ENCODE measurements at places on chromosomes 6 and 20.

DNA sequence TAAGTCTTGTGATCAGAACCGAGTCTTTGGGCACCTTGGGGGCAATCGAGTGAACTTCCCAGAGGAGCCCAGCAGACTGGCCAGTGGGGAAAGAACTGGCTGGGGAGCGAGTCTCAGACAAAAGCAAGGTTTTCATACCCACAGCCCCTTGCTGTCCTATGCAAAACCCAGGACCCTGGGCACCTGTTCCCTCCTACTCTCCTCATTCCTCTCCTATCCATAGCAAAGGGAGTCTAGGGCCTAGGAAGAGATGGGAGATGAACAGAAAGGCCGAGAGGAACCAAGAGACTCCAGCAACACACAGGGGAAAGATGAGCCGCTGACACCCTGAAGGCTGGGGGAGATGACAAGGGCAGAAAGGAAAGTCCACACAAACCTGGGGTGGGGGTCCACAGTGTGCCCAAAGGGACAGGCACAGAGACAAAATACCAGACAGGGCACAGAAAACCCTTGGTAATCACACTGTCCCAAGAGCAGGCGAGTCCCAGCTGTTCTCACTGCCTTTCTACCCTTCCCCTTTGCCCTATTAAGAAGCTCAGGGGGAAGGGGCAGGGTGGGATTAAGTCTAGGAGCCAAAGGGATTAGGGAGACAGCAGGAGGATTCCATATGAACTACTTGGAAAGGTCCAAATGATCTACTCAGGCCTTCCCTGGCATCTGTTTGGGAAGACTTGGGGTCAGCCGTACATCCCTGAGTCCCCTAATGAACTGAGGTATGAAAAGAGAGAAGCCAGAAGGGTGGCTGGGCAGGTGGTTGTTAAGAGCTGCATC, 6.5 kb downstream of the PPP1R18 start:
- DNase-seq, result no peak

- DNase-seq, result no peak
These were observed 207.8 kb downstream of the JARID2 start for GRCh38 chr6:15453622-15454021.

GRCh38 chr6:38264605-38265004, 375.1 kb downstream of the BTBD9 start:
- DNase-seq, result peak; percentile 33

GRCh38 chr20:45365444-45365970, 2.6 kb downstream of the SYS1 start:
- no peak for DNase-seq

- no peak for DNase-seq
These were observed 166.7 kb upstream of the THEMIS start for GRCh38 chr6:128067446-128068118.

DNA sequence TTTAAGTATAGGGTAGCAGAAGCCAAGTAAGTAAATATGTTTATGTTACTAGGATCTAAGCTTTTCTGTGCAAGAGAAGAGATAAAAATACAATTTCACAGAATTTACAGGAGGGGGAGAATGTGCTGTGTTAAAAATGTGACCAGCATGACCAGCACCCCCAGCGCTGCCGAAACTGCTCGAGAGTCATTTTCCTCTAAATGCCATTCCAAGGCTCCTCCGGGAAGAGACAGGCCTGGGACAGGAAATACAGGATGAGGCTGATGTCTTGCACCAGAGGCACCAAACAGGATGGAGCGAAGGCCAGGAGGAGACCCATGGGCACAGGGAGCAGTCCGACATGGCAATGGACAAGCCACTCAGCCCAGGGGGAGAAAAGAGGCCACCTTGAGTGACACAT, 21.1 kb downstream of the TAF4 start:
- no peak for DNase-seq

- DNase-seq, result peak; percentile 98
These were observed 6.3 kb downstream of the ADTRP start for GRCh38 chr6:11772109-11772825.

- no peak for DNase-seq
These were observed 75.9 kb upstream of the CST7 start for GRCh38 chr20:24873025-24873620.

- DNase-seq, result no peak
These were observed 62.3 kb upstream of the SLCO4A1 start for GRCh38 chr20:62580052-62580451.

DNA sequence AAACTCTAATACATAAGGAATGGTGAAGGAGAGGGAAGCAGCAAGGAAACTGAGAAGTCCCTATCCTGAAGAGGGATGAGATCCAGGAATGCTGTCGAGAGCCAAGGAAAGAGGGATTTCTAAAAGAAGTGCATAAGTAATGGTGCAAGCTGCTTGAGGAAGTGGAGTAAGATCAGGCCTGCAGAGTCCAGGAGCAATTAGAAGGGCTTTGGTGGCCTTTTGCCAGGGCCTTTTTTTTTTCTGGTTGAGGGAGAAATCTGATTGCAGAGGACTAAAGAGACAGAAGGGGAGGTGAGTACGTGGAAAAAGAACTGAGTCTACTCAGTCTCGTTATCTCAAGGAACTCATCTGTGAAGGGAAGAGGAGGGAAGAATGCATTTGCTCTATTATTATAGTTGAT, 396.2 kb downstream of the UTRN start:
- no peak for DNase-seq

GRCh38 chr6:8236956-8237355, 134.6 kb upstream of the EEF1E1 start:
- no peak for DNase-seq

- DNase-seq, result no peak
These were observed 655.7 kb upstream of the HS3ST5 start for GRCh38 chr6:114998492-114998891.

- no peak for DNase-seq
These were observed 12.0 kb downstream of the TCP1 start for GRCh38 chr6:159777240-159777904.

- DNase-seq, result peak; percentile 82
These were observed 171.2 kb upstream of the BMP5 start for GRCh38 chr6:56046576-56046975.

DNA sequence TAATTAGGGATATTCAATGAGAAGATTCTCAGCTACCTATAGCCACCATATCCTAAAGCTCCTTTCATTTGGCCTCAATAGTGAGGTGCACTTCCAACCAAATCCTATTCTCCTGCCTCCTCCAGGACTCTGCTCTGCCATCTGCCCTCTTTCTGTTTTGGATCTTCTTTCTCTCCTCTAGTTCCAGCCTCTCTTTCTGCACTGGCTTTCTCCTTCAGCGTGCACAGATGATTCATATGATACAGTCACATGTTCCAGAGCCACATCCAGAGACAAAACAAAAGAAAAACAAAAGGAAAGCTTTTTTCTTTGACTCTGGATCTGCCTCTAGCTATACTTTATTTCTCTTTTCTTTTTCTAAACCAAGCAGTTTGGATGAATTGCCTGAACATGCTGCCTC, 531.9 kb upstream of the MAN1A1 start:
- DNase-seq, result peak; percentile 7

DNA sequence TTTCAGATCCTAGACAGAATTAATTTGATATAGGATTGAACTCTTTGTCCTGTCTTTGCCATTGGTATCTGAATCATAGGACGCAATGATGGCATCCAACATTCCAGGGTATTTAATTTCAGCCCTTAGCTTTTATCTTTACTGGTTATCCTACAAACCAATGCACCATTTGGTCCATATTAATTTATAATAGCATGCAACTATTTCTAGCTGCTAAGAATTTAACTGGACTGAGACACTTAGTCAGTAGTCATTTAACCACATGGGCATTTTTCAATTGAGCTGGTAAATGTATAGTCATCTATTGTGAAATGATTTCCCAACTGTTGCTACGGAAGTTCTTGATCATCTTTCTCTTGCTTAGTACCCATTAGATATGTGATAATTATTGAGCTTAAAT, 141.1 kb downstream of the CD164 start:
- DNase-seq, result peak; percentile 55

DNA sequence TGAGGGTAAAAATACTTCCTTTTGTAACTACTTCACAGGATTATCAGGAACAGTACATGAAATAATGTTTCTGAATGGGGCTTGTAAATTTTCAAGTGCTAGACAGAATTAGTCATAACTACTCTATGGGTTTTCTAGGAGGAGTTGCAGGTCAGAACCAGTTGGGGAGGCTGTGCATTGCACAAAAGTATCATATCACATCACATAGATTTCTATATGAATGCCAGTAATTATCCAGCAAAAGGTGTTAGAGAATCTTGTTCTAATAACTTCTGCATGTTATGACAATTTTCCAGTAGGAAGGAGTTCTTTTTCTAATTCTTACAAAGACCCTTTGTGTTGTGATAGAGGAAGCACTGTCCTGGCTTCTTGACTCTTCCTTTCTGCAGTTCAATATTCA, 551.6 kb downstream of the COL12A1 start:
- peak; percentile 9 for DNase-seq

GRCh38 chr6:105321207-105321606, 81.7 kb downstream of the PREP start:
- no peak for DNase-seq
